ENCODE measurements at places on chromosomes 13 and 19. TPM values are rescaled to one million over a fixed set of nuclear protein-coding genes. Genes with fewer than 3 reads are reported as not detected.

The IPO5 gene
- total RNA-seq, result 111 TPM

The TPTE2 gene
- not detected for total RNA-seq

The ZFP82 gene
- total RNA-seq, result 5.7 TPM

The PEAK3 gene
- total RNA-seq, result 0.19 TPM

The EBI3 gene
- not detected for total RNA-seq

The ELAVL1 gene
- total RNA-seq, result 55.2 TPM

DNA sequence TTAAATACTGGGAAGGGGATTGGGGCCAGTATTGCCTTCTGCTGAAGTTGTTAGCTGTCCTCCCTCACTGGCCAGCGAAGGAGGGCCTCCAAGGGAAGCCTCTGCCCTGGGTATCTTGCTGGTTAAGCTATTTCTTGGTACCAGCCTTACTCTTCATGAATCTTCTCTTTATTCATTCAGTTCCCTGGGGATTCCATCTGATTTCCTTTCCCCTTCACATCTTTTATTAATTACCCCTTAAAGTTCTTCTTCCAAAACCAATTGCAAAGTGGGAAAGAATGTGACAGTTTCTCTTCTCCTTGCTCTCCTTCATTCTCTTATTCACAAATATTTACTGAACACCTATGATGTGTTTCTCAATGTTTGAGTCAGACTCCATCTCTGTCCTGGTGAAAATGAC lies 36.7 kb upstream of the STK24 start:
- DNase-seq, result no peak

DNA sequence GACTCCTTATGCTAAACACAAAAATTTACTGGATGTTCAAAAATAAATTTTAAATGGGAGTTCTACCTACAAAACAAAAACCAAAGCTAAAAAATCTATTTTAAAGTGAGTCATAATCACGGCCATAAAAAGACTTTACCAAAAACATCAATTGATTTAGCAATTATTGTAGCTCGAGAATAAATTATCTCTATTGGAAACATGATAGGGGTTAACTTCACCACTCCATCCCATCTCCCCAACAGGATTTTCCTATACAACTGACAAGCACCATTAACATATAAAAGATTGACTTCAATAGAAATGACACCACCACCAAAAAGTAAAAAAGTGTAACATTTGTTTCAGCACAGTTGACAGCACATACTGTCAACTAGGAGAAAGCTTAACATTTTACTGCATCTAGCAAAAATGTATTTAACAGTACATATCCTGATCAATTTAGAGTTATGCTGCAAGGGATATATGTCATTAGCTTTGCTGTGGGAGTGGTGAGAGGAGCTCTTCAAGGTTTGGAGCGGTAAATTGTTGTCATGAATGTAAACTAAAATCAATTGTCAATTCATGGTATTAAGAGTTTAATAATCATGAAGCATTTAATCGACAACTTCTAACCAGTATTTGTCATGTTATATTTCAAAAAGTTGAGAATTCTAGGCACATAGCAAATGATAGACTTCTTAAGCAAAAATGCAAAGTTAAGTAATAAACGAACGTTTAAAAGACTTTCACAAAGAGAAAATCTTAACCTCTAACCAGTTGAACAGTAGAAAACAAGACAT lies 3.8 kb downstream of the UBL3 start:
- no peak for DNase-seq

DNA sequence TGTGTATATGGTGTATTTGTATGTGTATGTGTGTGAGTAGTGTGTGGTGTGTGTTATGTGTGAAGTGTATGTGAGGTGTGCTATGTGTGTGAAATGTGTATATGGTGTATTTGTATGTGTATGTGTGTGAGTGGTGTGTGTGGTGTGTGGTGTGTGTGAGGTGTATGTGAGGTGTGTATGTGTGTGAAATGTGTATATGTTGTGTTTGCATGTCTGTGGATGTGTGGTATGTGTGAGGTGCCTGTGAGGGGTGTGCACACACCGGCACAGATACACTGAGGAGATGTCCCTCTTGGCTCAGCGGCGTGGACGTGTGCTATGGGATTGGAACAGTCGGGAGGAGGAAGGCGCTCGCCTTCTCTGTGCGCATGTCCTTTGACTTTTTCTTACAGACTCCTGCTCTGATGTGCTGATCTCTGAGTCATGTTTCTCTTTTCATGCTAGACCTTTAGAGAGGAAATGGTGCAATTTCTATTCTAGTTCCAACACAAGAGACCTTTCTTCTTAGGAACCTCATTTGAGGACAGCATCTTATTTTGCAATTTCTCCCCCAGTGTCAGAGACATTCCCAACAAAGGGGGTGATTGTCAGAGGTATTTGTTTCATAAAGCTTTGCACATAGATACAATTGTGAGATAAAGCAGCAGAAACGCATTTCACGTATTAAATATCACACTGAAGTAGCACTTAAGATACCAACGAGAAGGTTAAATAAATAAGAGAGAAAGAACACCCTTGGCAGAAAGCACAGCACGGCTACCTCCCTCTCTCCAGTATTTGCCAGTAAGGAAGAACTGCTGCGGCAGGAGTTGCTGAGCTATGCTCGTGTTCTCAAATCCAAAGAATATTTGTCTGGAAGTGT lies 11.3 kb upstream of the TNFRSF19 start:
- DNase-seq, result peak; percentile 79

DNA sequence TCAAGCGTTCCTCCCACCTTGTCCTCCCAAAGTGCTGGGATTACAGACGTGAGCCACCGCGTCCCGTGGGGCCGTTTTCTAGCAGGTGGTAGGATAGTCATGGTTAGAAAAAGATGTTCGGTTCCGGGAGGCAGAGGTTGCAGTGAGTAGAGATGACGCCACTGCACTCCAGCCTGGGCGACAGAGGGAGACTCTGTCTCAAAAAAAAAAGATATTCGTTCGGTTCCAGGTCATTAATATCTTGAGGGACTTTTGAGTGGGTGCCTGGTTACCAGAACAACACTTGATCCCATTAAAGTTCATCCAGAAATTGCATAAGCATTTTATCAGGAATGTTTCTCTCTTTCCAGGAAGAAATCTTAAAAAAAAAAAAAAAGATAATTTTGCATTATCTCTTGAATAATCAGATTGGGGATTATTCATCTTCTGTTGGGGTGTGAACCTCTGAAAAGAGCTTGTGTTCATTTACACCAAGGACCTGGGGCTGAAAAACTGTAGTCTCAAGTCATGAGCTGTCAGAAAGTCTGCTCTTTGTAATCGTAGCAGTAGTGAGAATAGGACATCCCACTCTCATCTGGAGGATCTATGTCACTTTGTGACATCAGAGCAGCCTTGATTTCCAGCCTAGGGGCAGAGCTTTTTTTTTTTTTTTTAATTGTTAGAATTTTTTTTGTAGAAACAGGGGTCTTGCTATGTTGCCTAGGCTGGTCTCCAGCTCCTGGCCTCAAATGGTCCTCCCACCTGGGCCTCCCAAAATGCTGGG lies 1.0 kb upstream of the ETHE1 start:
- no peak for DNase-seq

DNA sequence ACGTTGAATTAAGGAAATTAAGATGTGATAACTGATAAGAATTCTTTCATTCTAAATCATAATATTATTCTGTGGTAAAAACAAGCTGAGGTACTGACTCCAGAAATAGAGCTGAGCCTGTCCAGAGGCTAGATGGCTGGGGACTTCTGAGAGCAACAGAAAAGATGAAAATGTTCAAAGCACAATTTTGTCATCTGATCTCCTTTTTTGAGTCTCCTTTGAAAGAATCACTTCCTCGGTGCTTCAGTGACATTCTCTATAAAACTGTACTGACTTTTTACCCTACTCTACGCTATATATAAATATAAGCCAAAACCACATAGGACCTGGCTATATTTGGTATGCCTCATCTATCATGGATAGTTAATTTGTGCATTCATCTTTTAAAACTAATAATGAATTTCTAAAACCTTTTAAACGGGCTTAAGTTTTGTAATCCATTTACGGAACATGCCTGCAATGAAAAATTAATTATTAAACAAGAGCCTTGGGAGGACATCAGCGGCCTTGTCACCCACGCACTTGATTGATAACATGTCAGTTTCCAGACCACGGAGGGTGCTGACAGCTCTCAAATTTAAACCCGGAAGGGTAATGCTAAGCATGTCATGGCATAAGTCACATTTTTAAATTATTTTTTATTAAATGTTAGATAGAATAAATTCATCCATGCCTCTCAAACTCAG lies 235.5 kb downstream of the PCDH9 start:
- no peak for DNase-seq

DNA sequence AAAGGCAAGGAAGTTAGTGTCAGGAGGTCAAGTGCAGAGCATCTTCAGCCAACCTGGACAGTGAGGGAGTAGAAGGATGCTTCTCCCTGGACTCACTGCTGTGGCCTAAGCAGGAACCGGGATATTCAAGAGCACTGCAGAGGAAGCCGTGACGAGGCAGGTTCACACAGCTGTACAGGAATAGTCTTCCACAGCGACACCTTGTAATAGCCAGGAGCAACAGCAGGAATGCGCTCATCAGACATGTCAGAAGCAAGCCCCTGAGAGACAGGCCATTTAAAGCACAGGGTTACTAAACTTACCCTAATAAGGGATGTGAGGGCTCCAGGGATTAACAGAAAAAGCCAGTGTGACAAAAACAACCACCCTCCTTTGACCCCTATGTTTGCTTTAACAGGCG lies 3.5 kb upstream of the MED26 start:
- DNase-seq, result no peak

GRCh38 chr13:77029436-77029835 lies 2.5 kb upstream of the FBXL3 start:
- no peak for DNase-seq

DNA sequence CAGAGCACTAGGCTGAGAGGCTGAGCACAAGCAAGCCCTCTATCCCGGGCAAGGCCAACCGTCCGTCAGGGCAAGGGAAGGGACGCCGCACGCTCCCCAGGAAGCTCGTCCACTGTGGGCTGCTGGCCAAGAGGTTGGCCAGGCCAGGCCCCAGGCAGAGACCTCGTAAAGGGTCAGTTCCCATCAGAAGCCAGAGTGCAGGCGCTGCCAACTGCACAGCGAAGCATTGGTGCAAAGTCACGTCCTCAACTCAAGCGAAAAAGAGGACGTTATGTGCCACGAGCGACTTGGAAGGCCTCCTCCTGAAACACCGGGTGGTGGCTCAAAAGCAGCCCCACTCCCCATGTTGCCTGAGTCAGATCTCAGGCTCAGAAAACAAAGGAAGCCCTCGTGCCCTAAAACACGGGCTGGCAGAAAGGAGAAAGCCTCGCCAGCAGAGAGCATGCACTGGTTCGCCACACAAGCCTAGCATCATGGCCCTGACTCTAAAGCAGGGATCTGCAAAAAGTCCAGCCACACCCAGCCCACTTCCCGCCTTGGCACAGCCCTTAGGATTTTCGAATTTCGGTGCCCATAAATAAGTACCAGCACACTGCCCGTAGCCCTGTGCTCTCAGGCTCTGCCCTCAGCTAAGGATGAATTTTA lies 4.7 kb downstream of the AKAP8 start:
- DNase-seq, result no peak

DNA sequence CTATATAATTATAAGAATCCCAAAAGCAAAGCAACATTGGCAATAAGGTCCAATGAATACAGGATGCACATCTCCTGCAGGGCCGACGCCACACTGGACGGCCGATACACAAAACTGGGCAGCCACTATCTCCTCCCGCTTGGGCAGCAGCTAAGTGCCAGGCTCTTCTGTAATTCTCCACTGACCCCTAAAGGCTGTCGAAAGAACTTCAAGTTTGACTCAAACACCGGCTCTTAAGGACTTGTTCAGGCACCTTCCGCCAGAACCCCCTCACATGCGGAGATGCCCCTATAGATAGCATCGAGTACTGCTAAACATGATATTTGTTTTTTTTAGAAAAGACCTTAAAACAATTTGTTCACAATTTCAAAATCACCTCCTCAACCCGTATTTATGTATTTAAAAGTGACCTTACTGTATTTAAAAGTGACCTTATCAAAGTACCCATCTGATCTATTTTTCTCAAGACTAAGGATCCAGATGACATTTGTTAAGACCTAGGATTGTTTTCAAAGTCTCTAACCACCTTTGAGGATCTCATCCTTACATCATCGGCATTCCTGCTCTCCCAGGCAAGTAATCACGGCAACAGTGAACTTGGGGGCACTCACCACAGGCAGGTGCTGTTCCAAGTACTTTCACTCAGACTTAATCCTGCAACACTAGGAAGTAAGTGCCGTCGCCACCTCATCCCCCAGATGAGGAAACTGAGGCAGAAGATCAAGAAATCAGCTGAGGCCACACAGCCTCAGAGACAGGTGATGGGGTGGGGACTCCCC lies 77.8 kb downstream of the TUBGCP3 start:
- no peak for DNase-seq

GRCh38 chr19:29574510-29574909 lies 31.6 kb upstream of the POP4 start:
- no peak for DNase-seq

DNA sequence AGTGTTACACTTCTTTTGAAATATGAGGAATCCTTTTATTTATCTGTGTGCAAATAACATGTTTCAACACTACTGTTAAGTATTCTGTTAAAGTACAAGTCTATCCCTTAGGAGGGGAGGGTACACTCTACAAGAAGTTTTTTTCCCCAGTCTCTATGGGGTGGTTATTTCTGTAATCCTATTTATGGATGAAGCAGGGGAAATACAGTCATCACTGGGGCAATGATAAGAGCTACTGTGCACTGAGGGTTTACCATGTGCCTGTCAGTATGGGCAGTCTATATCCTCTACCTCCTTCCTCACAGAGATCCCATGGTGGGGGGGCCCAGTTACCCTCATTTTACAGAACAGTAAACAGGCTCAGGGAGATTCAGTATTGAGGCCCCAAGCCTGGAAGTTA lies 16.6 kb upstream of the TRIM13 start:
- no peak for DNase-seq

GRCh38 chr19:33386361-33386858 lies 12.9 kb downstream of the CEBPG start:
- peak; percentile 64 for DNase-seq

DNA sequence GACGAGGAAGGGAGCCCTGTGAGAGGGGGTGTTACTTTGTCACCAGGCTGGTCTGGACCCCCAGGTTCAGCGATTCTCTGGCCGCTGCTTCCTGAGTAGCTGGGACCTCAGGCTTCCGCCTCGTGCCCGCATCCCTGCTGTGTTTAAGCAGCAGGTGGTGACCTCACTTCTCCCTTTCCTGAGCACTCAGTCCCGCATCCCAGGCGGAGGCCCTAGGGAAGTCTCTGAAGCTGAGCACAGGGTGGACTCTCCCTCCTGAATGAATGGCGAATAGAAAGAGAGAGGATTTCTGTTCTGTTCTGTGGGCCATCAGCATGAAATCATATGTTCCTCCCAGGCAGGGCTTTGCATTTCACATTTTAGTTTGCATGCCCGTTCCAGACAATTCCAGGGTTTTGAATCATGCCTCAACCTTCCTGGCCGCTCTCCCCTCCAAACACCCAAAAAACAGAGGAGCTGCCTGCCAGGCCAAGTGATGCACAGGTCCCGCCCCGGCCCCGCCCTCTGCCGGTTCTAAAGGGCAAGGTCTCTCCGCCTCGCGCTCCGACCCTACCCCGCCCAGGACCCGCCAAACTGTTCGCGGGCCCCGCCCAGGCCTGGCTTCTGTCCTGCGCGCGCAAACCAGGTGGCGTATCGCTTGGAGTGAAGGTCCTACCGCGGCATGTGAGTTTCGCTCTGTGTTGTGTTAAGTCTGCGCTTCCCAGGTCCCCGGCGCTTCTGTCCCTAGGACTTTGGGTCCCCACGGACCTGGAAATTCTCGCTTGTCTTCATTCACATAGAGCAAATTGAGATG lies 35.1 kb upstream of the ZNF808 start:
- no peak for DNase-seq

GRCh38 chr19:13981988-13982501 lies 24.1 kb downstream of the RFX1 start:
- no peak for DNase-seq

GRCh38 chr13:97468331-97468730 lies 34.4 kb downstream of the RAP2A start:
- DNase-seq, result no peak

- no peak for DNase-seq
Measured at GRCh38 chr19:13366529-13367143, 139.6 kb downstream of the CACNA1A start.
